ENCODE measurements at places on chromosomes 5 and 9. TPM values are rescaled to one million over a fixed set of nuclear protein-coding genes. Genes with fewer than 3 reads are reported as not detected.

The SLC6A3 gene
- not detected for total RNA-seq

The SLC27A6 gene
- 0.21 TPM for total RNA-seq

The C9orf78 gene
- 48.0 TPM for total RNA-seq

The PCDHA7 gene
- total RNA-seq: 0.48 TPM

GRCh38 chr5:143315929-143316328 is 87.6 kb downstream of the NR3C1 start:
- peak; percentile 26 for DNase-seq

- no peak for DNase-seq
Measured at GRCh38 chr5:160419458-160420330, 813 bp upstream of the SLU7 start.

The SPINK9 gene
- not detected for total RNA-seq

DNA sequence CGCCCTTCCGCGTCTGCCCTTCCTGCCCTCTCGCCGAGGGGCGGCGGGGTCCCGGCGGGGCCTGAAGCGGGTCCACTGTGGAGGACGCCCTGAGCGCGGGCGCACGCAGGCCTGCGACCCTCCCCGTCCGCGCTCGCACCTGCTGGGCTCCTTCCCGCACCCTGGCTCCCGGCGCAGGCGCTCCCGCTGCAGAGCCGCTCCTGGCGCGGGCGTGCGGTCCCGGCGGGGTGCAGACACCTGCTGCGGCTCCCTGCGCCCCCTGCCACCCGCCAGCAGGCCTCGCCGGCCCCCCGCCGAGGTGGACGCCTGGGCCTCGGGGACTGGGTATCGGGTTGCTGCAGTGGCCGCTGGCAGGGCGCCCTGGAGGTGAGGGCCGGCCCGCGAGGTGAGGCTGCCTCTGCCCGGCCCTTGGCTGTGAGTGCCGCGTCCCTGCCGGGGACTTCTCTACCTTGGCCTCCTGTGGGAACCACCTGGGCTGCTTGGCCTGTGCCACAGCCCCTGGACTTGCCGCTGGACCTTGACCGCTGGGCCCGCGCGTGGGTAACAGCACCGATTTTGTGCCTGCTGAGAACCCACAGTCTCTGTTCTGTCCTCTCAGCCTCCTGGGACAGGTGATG is 627 bp downstream of the ARRDC1 start:
- peak; percentile 43 for DNase-seq

DNA sequence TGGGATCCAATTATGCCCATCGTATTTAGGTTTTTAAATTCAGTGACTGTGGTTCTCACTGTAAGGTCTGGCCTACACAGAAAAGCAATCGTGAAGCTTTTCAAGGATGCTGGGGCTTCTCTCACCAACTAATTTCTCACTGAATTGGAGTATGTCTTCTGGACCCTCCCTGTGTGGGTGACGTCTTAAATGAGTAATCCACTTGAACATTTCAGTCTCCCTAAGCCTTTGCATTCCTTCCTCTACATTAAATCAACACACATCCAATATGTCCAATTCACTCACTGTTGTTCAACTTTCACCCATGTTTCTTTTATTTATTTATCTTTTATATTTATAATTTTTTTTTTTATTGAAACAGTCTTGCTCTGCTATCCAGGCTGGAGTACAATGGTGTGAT is 12.5 kb upstream of the BTF3 start:
- DNase-seq: no peak

DNA sequence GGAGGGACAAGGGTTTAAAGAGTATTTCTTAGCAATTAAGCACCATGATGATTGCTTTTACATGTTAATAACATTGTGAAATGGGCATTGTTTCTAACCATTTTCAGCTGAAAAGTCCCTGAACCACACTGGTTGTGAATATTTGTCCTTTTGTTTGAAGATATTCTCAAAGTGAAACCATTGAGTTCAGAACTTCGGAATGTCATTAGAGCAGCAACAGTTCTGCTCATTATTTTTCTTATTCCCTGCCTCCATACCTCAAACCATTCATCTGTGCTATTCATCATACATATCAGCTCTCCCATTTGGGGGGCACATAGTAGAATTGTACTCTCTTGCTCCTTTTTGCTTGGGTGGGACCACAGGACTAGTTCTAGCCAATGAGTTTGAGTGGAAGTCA is 553.0 kb upstream of the ZNF462 start:
- DNase-seq: no peak

DNA sequence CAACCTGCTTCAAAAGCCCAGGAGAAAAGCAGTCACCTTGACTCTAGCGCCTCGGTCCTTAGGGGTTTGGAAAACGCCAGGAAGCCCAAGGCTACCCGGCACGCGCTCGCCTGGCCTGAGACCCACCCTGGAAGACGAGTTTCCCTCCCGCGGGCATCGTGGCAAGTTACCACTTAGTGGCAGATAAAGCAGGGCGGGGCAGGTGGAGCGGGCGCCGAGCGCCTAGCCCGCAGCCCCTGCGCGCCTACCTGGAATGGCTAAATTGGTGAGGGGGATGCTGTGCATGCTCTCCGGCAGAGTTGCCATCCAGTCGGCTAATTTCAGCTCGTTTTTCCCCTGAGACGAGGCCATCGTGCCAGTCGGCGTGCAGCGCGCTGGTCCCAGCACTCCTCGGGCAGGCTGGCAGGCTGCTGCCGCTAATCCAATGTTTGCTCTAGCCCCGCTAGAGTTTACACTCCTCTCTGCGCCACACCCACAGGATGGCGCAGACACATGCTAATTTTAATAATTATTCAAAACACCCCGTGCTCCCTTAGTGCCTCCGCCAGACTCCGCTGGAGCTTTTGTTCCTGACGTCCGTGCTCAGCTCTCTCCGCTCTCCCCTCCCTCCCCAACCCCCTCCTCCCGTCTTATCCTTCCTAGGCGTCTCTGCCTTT is at the start of gene PLCXD3:
Gene PLCXD3 (minus strand): TSS at position 426 of the 656 bp plus-strand sequence. CDS start 75 bp downstream, at position 351.
- peak; percentile 3 for DNase-seq
